ENCODE measurements at places on chromosomes 2 and 18.

GRCh38 chr2:24220554-24221291 lies 45.9 kb downstream of the FAM228A start:
- no peak for DNase-seq

DNA sequence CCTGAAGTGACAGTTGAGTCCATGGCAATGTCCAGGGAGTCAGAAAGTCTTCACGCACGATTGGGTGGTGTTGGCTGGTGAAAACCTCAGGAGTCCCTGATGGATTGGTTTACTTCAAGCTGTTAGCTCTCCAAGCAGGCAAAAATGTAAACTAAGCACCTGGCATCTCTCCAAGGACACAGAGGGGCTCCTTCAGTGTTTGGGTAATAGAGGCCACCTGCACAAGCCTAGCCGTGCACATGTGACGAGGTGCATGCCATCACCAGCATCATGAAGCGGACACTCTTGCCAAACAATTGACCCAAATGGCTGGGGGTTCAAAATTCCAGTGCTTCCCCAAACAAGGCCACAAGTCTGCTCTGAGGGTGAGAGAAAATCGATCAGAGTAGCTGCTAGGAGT lies 104.7 kb upstream of the CD302 start:
- DNase-seq: no peak

- no peak for DNase-seq
Observed at GRCh38 chr18:11901826-11902438, 6.2 kb downstream of the MPPE1 start.

DNA sequence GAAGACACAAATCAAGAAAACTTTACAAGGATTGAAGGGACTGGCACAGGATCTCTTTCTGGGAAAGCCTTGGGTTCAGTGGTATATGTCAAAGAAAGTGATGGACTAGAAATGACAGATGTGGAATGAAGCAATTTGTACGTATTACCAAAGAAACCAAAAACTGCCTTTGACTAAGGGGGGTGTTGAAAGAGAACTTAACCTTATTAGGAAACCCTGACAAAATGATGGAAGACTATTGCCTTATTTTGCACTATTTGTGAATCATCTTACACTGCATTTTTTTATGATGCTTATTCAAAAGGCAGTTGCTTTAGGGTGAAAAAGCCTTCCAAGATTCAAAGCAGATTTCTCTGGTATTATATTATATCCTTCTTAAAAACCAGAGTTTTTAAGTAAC lies 4.0 kb downstream of the TSGA10 start:
- no peak for DNase-seq

DNA sequence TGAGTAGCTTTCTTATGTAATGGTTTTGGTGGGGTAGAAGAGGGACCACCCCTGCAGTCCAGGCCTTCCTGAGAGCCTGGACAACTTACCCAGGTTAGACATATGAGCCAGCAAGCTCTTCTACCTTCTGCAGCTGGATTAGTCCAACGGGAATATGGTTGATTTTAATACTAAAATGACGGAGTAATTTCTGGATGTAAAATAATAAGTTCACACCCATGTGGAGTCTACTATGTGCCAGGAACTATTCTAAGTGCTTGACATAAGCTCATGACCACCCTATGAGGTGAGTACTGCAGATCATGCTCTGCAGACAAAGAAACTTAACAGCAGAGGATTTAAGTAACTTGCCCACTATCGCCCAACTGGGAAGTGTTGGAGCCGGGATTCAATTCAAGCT lies 45.5 kb downstream of the DPP4 start:
- no peak for DNase-seq

DNA sequence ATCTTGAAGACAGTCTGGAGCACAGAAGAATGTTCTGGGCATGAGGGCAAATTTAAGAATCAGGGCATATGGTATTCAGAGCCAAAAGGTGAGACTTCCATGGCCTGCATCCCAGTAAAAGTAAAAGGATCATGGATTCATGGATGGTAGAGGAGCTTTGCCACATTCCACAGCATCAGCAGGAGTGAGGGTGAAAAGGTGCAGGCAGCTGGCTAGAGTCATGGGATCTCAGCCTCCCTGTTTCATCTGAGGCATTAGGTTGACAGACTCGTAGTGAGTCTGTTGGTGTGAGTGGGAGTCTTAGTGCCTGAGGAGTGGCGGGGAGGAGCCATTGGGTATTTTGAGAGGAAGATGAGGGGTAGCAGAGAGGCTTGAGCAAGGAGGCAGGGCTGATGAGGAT lies 301.6 kb downstream of the CYP26B1 start:
- no peak for DNase-seq

DNA sequence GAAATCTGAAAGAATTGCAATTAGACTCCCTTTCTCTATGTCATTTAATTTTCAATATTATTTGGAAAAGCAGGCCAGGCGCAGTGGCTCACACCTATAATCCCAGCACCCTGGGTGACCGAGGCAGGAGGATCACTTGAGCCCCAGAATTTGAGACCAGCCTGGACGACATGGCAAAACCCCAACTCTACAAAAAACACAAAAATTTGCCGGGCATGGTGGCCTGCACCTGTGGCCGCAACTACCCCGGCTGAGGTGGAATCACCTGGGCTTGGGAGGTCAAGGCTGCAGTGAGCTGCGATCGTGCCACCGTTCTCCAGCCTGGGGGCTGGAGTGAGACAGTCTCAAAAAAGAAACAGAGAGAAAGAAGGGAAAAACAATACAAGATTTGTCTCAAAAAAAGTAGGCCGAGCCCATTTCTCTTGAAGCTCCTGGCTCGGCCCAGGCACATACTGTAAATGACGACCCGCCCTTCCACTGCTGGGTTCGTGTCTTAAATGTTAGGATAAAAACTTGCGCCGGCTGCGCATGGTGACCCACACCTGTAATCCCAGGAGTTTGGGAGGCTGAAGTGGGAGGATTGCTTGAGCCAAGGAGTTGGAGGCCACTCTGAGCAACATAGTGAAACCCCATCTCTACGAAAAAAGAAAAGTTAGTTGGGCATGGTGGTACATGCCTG lies 31.1 kb upstream of the GPC1 start:
- DNase-seq: no peak

DNA sequence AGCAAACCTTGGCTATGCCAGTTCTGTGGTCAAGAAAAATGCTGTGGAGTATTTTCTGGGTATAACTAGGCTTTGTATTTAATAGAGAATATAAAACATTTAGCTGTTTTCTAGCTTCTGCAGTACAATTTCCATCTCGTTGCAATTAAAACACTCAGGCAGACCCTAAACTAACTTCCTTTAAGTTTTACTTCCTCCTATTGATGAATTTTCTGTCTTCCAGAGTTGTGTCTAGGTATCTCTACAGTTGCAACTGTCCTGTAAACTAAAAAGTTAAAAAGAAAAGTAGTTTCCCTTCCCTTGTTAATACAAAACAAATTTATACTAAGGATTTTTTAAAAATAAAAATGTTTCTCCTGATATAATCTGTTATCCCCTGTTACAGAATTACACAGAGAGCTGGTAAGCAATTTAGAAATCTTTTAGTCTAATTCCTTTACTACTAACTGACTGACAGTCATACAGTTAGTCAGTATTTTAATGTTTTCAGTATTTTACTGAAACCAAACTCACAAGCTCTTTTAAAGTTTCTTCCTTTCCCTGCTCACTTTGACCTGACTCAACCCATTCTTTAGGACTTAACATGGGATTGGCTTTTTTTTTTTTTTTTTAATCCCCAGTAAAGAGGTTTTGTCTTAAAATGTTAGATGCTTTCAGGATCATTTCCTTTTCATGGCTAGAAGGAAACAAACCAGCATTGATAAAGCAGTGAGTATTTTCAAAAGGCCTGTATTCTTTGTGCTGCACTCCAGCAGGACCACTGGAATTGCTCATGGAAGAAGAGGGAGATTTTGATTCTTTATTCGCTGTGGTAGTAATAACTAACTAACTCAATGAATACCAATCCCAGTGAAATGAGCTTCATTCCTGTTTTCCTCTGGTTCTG lies 22.9 kb downstream of the ITGAV start:
- DNase-seq: no peak

- DNase-seq: no peak
Observed at GRCh38 chr2:164593541-164593940, 27.7 kb downstream of the GRB14 start.

DNA sequence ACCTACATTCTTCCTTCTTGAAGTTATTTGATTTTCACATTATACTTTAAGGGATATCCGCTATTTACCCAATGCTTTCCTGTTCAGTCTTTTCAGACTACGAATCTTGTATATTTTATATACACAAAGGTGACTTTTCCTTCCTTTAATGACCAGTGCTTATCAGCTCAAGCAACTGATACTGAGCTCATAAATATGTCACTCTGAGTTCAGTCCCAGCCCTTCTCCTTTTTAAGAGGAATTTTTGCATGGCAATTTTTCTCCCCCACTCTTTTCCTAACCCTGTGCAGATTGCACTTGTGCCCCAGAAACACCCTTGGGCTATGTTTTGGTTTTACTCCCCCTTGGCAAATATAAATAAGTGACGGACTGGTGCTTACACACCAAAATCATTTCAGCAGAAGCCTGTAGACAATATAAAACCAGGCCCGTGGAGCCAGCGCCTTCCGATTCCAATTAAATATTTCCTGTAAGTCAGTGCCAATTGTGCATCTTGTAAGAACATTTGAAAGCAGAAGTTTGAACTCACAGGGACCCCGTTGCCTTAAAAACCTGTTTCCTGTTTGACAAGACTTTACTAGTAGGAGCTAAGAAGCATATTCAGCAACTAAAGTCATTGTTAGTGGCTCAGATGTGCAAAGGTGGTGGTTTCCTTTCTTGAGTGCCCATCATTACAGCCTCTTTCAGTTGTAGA lies 66.3 kb upstream of the GATA6 start:
- DNase-seq: no peak

GRCh38 chr2:239884051-239884405 lies 141.1 kb downstream of the NDUFA10 start:
- DNase-seq: no peak

- DNase-seq: no peak
Observed at GRCh38 chr2:44944102-44944951, 2.8 kb downstream of the SIX3 start.

GRCh38 chr18:58915006-58915799 lies 50.5 kb downstream of the ZNF532 start:
- no peak for DNase-seq

GRCh38 chr18:21896732-21897336 lies 156.2 kb downstream of the MIB1 start:
- no peak for DNase-seq

DNA sequence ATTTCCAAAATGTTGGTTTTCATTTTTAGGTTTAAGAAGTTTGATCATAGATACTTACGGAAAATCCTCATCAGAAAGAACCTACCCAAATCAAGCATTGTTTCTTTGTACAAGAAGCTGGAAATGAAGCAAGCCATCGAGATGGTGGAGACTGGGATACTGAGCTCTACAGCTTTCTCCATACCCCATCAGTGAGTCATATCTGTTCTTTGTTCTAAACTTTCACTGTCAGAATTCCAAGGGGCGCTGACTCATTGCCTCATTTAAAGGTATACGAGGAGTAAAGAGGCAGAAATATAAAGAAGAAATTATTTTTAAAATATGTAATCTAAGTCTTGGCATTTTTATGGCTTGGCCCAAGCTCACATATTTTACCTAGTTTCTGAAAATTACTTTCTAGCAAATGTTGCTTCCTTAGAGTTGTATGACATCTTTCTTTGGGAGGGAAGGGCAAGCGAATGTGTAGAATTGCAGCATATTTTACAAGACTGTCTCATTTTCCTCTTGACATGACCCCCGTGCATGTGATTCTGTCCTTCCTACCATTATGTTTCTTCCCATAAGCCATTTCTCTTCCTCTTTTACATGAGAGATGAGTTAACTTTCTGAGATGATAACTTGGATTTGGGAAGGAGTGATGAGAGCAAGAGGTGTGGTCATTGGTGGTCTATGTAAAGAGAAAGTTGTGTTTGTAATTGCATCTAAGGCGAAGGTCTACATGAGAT lies 41.2 kb downstream of the SLC9A4 start:
- no peak for DNase-seq

GRCh38 chr2:5472673-5473072 lies 219.5 kb upstream of the SOX11 start:
- DNase-seq: no peak

DNA sequence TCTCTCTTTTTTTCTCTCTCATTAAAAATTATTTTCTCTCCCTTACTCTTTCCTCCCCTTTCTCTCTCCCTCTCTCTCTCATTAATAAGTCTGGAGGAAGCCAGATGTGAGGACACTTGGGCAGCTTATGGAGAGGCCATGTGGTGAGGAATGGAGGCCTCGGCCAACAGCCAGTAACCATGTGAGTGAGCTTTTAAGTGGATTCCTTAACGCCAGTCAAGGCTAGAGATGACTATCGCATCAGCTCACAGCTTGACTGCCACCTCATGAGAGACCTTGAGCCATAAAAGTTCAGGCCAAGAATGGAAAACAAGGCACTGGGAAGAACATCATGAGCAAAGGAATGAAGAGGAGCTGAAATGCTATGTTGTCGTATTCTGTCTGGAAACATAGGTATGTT lies 39.1 kb downstream of the ETAA1 start:
- DNase-seq: no peak

- DNase-seq: no peak
Observed at GRCh38 chr18:37937287-37937686, 371.7 kb upstream of the CELF4 start.
